ENCODE measurements at places on chromosomes 3 and 15. TPM values are rescaled to one million over a fixed set of nuclear protein-coding genes. Genes with fewer than 3 reads are reported as not detected.
A peak's percentile ranks its signal among the peaks of the same experiment; 100 is the strongest.

Gene GAP43
- not detected for total RNA-seq

DNA sequence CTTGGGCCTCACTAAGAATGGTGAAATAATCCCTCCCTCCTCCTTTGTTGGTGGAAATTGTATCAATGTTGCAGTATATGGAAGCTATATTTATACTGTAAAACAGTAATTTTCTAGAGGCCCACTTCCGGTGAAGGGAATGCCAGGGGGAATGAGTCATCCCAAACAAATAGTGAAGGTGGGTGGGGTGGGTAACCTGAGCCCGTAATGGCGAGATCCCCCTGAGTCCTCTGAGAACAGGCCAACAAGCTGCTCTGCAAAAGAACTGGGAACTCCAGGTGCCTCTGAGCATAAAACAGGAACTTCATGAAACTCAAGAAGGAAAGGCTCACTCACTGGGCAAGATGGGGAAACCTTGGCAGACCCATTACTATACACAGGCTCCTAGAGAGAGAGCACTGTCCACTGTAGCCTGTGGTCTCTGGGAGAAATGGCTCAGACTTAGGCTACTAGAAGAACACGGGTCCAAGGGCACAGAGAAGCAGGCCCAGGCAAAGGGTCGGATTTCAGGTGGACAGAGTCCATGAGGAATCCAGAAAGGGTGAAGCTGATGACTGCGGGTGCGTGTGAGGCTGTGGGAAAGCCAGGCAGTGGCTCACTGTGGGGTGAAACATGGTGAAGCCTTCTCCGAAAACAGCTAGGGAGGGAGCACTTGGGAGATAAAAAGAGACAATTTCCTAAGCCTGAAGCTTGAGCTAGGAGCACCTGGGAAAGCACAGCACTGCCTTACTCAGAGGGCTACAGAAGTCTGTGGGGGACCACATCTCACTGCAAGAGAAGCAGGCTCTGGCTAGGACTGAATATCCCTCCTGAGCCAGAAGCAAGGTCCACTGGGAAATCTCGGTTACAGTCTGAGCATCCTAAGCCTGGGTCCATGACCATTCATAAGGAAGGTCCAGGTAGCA is 19.8 kb downstream of the LARP6 start:
- DNase-seq = no peak

DNA sequence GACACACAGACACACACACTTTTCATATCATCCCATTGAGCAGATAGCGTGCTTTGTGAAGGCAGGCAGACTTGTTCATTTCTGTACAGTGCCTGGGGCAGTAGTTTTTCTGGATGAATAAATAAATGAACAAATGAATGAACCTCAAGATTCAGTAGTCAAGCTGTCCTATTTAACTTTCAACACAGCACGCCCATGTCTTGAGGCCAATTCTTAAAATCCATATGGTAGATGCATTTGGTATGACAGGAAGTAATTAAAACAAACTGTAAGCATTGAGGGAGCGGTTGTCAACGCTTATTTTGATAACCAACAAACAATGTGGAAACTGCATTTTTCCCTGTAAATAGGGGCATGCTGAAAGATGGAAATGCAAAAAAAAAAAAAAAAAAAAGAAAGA is 80.0 kb upstream of the BNC1 start:
- no peak for DNase-seq

- no peak for DNase-seq
These were observed 147.2 kb upstream of the TPM1 start for GRCh38 chr15:62895139-62895866.

DNA sequence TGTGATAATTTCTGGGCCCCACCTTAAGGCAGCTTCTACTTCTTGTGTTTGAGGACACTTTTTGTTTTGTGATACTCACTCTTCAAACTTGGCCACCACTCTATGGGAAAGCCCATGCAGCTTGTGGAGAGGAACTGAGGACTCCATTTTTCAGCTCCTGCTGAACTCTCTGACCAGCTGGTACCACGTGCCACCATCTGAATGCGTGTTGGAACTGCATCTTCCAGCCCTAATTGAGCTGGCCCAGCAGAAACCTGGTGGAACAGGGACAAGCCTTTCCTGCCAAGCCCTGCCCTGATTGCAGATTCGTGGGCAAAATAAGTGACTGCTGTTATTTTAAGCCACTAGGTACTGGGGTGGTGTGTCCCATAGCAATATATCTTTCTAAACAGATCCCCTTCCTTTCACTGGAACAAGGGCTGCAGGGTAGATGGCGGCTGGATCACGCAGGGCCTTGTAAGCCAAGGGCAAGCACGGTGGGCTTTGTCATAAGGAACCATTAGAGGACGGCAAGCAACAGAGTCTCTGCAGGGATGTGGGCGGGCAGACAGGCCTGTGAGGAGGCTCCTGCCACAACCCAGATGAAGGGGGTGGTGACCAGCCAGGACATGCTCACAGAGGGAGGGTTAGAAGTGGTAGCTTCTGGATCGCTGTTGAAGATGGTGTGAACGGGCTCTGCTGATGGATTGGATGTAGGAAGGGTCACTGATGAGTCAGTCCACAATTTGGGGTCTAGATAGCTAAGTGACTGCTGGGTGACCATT is 9.5 kb downstream of the H1-8 start:
- DNase-seq = no peak

DNA sequence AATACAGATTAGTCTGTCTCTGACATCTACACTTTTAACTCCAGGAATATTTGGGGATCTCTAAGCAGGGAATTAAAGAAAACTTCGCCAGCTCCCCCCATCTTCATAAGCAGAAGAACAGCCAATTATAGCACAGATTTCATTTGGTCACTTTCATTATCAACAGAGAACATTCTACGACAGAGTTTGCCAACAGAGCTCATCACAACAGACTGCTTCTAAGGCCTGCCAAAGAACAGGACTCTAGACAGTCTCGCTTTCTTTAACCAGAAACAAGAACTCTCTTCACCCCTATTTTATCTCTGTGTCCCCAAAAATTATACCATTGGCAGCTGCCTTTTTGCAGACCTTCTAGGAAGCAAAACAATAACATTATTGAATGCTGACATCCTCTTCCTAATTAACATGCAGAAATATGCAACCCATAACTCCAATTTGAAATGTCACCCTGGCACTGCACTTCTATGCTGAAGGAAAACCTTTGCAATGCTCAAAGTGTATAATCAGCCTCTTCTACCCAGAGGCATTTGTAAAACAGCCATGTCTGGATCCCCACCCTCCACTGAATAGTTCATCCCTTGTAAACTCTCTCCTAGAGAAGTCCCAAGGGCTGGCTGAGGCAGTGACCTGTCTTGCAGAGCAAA is 552.8 kb downstream of the MAGI1 start:
- DNase-seq = no peak

- peak; percentile 85 for DNase-seq
These were observed 1.2 kb upstream of the TYRO3 start for GRCh38 chr15:41557673-41558399.
